ENCODE measurements at places on chromosomes 12 and 14.

DNA sequence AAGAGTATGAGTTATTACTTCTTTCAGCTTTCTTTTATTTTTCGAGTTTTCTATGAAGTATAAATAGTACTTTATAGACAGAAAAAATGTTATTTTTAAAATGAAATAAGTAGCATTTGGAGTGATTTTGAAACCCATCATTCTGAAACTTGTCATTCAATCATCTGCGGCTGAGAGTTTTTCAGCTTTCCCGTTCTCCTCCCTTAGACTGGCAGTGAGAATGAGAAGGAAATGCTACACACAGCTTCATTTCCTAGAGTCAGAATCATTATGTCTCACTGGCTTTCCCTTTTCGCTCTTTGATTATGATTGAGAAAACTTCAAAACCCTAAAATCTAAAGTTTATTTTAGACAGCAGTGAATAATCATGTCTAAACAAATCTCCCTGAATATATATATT is 33.7 kb upstream of the GNPNAT1 start:
- no peak for DNase-seq

GRCh38 chr12:125424909-125425308 is 359.7 kb downstream of the AACS start:
- DNase-seq = no peak

DNA sequence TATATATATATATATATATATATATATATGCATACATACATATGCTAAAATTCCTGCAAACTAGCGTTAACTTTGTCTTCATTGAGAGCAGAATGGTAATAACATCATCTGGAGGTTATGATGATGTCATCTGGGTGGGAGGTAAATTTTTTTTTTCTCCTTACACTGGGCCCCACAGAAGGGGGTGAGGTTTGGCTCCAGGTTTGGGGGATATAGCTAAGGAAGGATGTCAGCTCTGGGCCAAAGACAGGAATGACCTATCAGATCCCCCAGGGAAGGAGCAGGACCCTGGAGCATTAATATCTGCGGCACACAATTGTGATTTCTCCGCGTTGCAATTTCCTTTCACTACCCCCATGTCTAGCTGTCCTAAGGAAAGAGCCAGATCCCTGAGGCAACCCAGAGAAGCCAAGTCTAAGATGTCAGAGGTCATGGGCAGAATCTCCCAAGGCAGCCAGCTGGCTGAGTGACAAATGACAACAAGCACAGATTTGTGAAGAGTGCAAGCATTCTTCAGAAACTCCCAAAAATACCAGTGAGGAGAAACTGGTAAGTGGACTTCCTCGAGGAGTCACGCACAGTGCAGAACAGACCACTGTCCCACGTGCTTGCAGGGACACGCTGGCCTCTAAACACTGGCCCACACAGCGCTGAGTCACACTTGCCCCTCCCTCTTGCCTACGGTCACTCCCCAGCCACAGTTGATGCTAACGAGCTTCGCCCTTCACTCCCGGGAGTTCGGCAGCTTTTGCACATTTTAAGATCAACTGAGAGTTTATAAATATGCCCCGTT is 9.9 kb downstream of the UBC start:
- no peak for DNase-seq

DNA sequence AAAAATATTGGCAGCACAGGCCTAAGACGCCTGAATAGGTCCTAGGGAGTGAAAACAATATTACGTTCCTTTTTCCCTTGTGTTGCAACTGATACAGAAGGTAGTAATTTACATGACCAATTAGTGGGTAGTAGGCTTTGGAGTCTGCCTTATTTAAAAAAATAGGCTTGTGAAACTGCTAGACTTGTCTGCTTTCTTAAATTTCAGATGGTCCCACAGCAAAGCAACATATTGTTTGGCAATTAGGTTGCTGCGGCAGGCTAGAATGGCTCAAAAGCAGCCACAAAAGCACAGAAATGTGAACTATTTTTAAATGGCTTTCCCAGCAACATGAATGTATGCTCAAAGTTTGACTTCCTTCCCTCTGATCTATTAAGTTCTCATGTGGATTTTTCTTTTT is 211.9 kb downstream of the TTC8 start:
- no peak for DNase-seq

GRCh38 chr14:43135877-43136411 is 1371.1 kb downstream of the FSCB start:
- peak; percentile 0 for DNase-seq

GRCh38 chr12:28574746-28575592 is 384.7 kb downstream of the CCDC91 start:
- no peak for DNase-seq

DNA sequence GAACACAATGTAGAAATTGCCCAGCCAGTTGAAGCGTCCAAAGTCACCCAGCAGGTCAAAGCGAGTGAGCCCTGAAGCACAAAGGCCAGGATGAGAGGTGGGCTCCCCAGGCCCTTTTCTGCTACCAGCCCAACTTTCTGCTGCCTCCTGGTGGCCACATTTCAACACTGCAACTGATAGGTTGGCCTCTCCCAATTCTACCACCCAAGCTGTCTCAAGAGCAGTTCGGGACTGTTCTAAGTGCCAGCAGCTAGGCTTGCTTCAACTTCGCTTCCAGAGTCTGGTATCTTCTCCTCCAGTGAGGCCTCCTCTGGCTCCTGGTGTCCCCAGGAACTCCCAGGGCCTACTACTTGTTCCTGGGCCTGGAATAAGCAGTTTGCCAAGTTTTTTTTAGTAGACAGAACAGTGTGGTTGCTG is 3.4 kb upstream of the DHH start:
- peak; percentile 62 for DNase-seq

GRCh38 chr12:122126342-122126635 is 47.7 kb downstream of the IL31 start:
- no peak for DNase-seq

Data from activated CD4-positive, alpha-beta T cell treated with anti-CD3 and anti-CD28 coated beads, Interleukin-2, amount 50 U/mL, for 4 hours (primary cell).